ENCODE measurements at places on chromosomes 2 and 18. TPM values are rescaled to one million over a fixed set of nuclear protein-coding genes. Genes with fewer than 3 reads are reported as not detected.

COLEC11 gene
- 12.7 TPM for polyA plus RNA-seq

SERPINB5 gene
- 15.6 TPM for polyA plus RNA-seq

NBEAL1 gene
- 7.6 TPM for polyA plus RNA-seq

GYPC gene
- 40.2 TPM for polyA plus RNA-seq

FAM161A gene
- polyA plus RNA-seq, result 18.2 TPM

TMEM37 gene
- 9.0 TPM for polyA plus RNA-seq

CYRIA gene
- 4.8 TPM for polyA plus RNA-seq

KCNF1 gene
- 0.70 TPM for polyA plus RNA-seq

NT5C1B gene
- polyA plus RNA-seq, result 74.9 TPM

VAPA gene
- 180 TPM for polyA plus RNA-seq

SPC25 gene
- 7.3 TPM for polyA plus RNA-seq

OR6B2 gene
- polyA plus RNA-seq, result not detected

ST8SIA5 gene
- polyA plus RNA-seq, result 2.1 TPM

UBR3 gene
- 24.3 TPM for polyA plus RNA-seq

REG3G gene
- 60.7 TPM for polyA plus RNA-seq

TUBA3E gene
- polyA plus RNA-seq, result 386 TPM

PKDCC gene
- 121 TPM for polyA plus RNA-seq

IMPACT gene
- 59.7 TPM for polyA plus RNA-seq

LYG2 gene
- not detected for polyA plus RNA-seq

BMP10 gene
- polyA plus RNA-seq, result 0.26 TPM
